NCI-H446 treated with DMSO at 0.1 percent for 48 hours (cell line): ENCODE measurements at places on chromosomes 3 and 15.

DNA sequence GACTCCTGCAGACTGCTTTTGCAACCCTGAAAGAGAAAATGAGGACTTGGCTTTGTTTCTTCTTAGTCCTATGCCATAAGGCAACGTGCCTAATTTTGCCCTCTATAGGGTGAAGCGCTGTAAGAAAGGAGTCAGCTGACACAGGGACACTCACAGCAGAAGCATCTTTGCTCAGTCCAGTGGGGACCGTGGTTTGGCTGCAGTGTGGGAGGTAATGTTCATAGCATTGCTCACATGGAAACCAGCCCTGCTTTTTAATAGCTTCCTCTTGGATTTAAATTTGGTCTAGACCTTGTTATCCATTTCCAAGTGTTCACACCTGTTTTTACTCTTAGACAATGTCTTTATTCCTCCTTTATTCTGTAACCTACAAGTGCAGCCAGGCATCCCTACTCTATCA, 1032.1 kb downstream of the NTRK3 start:
- no peak for DNase-seq

GRCh38 chr15:65512807-65513416, 4.6 kb downstream of the DPP8 start:
- no peak for DNase-seq

GRCh38 chr3:24628523-24629258, 134.0 kb upstream of the THRB start:
- no peak for DNase-seq

GRCh38 chr3:139526146-139526545, 13.4 kb downstream of the RBP1 start:
- DNase-seq = no peak

DNA sequence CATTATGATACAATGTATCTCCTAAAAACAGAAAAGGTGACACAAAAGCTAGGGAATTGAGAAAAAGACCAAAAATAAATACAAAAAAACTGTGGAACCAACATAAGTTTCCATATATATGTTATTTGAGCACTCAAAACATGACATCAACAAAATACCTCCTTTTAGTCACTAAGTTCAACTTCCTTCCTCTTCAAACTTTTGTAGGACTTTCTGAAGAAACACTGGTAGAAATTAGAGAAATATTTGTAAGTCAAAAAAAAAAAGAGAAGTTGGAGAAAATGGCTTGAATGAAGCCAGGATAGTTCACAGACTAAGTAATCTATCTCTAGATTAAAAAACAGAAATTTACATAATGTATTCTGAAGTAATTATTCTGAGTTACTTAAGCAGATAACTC, 208.4 kb upstream of the ALCAM start:
- no peak for DNase-seq
